ENCODE measurements at places on chromosomes 6 and 20. TPM values are rescaled to one million over a fixed set of nuclear protein-coding genes. Genes with fewer than 3 reads are reported as not detected.

- no peak for DNase-seq
- no peak overlapping the region for H3K27ac ChIP-seq
- no peaks in the 10 kb centered on the region for H3K27me3 ChIP-seq
- H3K4me1 ChIP-seq: no peaks in the 10 kb centered on the region
- no peak overlapping the region for H3K4me3 ChIP-seq
Observed at GRCh38 chr20:22623211-22623610, 38.8 kb upstream of the FOXA2 start.

GRCh38 chr6:154937306-154938220 lies 57.6 kb upstream of the TIAM2 start:
- no peak for DNase-seq
- no peaks in the 10 kb centered on the region for H3K36me3 ChIP-seq
- no peaks in the 10 kb centered on the region for H3K27me3 ChIP-seq
- no peak overlapping the region for H3K4me3 ChIP-seq
- peaks cover 17% of the 10 kb centered on the region for H3K4me1 ChIP-seq

GRCh38 chr20:55437798-55438415 lies 567.4 kb downstream of the CBLN4 start:
- DNase-seq: no peak
- no peaks in the 10 kb centered on the region for H3K27me3 ChIP-seq
- H3K4me3 ChIP-seq: no peak overlapping the region
- no peak overlapping the region for H3K27ac ChIP-seq
- no peaks in the 10 kb centered on the region for H3K36me3 ChIP-seq
- no peaks in the 10 kb centered on the region for H3K4me1 ChIP-seq

- H3K36me3 ChIP-seq: no peaks in the 10 kb centered on the region
- H3K27ac ChIP-seq: no peak overlapping the region
- H3K27me3 ChIP-seq: no peaks in the 10 kb centered on the region
Observed at GRCh38 chr20:11144114-11144950, 470.5 kb upstream of the JAG1 start.

DNA sequence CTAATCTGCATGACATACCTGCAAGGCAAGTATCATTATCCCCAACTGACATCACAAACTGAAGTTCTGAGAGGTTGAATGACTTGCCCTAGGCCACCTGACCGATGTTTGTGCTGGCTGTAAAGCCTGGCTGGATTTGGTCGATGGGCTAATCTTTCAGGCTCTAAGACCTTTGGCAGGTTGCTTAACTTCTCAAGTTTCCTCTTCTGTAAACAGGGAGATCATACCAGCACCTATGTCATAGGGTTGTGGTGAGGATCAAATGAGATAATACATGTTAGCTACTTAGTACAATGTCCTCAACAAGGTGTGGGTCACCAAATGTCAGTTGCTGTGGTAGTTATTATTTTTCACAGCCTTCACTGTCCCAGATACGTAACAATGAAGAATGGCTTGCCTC lies 14.2 kb downstream of the ANKRD66 start:
- no peak overlapping the region for H3K27ac ChIP-seq
- no peaks in the 10 kb centered on the region for H3K36me3 ChIP-seq
- no peak overlapping the region for H3K4me3 ChIP-seq
- H3K27me3 ChIP-seq: no peaks in the 10 kb centered on the region

DNA sequence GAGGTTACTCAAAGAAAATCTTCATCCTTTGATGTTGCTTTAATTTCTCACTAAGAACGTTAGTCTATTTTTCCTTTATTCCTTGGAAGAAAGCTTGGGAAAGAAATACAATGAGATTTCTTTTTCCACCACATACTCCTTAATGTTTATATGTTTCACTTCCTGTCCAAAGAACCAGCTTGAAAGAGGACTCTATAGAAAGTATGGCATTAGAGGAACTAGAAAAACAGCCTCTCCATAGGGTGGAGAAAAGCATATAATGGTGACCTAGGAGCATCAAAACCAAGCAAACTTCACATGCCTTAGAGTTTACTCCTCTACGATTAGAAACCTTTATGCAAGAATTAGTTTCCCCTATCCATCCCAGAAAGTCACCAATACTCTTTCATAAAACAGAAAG lies 131.1 kb downstream of the OPRM1 start:
- no peaks in the 10 kb centered on the region for H3K4me1 ChIP-seq
- DNase-seq: no peak
- no peaks in the 10 kb centered on the region for H3K27me3 ChIP-seq
- H3K27ac ChIP-seq: no peak overlapping the region

GRCh38 chr6:6663421-6664135 lies 75.1 kb downstream of the LY86 start:
- DNase-seq: no peak
- no peak overlapping the region for H3K27ac ChIP-seq
- no peak overlapping the region for H3K4me3 ChIP-seq
- H3K36me3 ChIP-seq: no peaks in the 10 kb centered on the region

GRCh38 chr6:9332241-9332780 lies 897.0 kb upstream of the SLC35B3 start:
- H3K4me3 ChIP-seq: no peak overlapping the region
- H3K27me3 ChIP-seq: no peaks in the 10 kb centered on the region
- no peaks in the 10 kb centered on the region for H3K36me3 ChIP-seq
- no peak overlapping the region for H3K27ac ChIP-seq

DNA sequence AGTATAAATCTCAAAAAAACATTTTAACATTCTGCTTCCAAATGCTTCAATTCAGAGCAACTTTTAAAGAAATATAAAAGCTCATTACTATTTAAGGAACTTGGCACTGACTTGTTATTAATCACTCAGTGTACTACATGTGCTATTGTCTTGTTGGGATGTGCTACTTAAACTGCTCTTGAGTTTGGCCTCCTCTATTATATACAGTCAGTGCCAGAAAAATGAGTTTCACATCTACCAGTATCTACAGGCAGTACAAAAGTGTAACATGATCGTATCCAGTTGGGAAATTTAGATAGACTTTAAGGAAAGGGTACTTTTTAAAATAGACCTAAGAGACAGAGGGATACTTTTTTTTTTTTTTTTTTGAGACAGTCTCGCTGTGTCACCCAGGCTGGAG lies 627.3 kb upstream of the SLC35B3 start:
- H3K27me3 ChIP-seq: no peaks in the 10 kb centered on the region
- DNase-seq: no peak
- no peaks in the 10 kb centered on the region for H3K4me1 ChIP-seq

DNA sequence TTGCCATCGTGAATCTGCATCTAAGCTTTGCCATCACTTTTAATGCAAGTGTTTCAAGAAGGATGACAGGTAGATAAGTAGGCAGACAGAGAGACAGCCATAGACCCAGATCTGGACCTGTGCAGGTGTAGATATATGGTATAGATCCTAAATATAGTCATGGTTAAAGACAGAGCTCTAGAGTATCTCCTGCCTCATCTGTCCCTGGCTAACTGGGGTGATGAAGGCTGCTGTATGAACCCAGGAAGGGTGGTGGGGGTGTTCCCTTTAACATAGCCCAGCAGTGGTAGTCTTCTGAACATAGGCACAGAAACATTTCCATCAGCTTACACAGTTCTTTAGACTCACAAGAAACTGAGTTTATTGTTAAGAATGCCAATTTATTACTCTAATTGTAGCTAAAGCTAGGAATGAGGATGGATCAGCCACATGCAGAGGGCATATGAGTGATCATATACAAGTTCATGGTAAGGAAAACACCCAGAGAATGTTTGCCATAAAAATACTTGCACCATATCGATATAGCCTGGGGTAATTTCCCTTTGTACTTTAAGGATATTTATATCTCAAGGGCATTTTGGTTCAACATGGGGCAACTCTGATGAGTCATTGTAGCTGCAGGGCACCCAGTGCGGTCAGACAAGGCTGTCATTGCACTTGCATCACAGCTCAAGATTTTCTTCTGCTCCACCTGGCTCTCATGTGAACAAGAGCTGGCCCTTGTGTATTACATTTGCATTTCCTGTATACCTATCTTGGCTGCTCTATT lies 587.2 kb downstream of the EPM2A start:
- peaks cover 6% of the 10 kb centered on the region for H3K4me1 ChIP-seq
- DNase-seq: peak; percentile 70
- no peaks in the 10 kb centered on the region for H3K36me3 ChIP-seq
- H3K27me3 ChIP-seq: no peaks in the 10 kb centered on the region
- no peak overlapping the region for H3K4me3 ChIP-seq

DNA sequence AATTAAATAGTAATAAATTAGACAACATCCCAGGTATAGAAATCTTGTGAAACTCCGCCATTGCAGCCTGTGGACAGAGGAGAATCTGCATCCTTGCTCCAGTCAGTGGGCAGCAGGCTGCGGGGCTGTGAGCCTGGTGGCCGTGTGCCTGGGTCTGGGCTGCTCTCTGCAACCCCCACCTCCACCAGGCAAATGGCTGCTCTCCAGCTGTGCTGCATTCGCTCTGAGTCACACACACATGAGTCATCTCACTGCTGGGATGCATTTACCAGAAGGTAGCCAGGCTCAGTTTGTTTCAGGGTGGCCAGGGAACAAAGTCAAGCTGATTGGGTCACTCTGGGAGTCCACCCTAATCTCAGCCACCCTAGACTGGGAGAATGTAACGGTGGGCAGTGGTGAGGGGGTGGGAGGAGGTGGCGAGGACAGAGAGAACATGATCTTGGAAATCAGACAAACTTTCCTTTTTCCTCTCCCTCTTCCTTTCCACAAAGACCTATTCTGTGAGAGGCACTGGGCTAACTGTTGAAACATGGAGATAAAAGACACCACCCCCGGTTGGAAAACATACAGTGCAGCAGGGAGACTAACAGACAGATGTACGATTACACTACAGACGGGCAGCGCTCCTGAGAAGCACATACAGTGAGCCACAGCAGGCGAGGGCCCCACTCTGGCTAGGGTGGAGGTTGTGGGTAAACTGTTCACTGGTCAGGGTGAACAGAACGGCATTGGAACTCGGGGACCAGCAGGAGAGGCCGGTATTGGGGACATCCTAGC lies 59.2 kb downstream of the TRAM2 start:
- H3K4me3 ChIP-seq: no peak overlapping the region
- no peaks in the 10 kb centered on the region for H3K27me3 ChIP-seq
- H3K4me1 ChIP-seq: peaks cover 45% of the 10 kb centered on the region
- H3K27ac ChIP-seq: peak overlapping the region; percentile 95
- peak; percentile 89 for DNase-seq

- H3K36me3 ChIP-seq: no peaks in the 10 kb centered on the region
- H3K27ac ChIP-seq: no peak overlapping the region
- no peaks in the 10 kb centered on the region for H3K27me3 ChIP-seq
- H3K4me3 ChIP-seq: no peak overlapping the region
Observed at GRCh38 chr6:126307849-126308248, 32.1 kb upstream of the CENPW start.

DNA sequence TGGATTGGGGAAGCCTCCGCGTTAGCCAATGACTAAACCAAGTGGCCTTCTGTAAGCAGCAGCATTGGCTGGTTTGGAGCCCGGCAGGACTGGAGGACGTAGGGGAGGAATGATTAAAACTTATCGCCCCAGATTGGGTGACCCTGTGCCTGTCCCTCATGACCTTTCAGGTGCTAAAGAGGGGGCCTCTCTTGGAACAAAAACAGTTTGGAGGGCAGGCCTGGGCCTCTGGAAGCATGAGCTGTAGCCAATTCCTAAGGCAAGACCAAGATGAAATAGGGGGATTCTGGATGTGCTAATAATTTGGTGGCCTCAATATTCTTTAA lies 1.4 kb downstream of the GMPR start:
- H3K27ac ChIP-seq: no peak overlapping the region
- no peaks in the 10 kb centered on the region for H3K27me3 ChIP-seq
- H3K4me1 ChIP-seq: peaks cover 13% of the 10 kb centered on the region
- no peak for DNase-seq

DNA sequence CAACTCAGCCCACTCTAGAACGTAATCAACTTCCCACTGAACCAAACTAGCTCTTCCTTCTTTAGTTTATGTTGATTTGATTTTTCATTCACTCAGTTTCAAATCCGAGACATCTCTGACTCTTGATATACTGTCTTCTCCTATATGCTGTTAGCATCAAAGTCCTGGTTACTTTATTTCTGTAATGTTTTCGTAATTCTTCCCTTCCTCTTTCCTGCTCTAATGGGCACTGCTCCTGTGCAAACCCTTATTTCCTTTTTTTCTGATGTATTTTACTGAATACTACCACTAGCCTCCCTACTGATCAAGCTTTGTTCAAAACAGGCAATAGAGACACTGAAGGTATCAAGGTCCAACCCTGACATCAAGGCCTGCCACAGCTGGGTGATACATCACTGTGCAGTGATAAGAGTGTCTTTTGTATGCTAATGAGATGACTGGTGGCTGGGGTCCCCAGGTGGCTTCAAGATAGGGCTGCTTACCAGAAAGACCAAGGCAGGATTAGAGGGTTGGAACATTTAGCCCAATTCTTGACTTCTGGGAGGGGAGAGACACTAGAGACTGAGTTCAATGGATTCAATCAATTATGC lies 95.2 kb downstream of the KIF13A start:
- no peak overlapping the region for H3K27ac ChIP-seq
- DNase-seq: no peak
- no peak overlapping the region for H3K4me3 ChIP-seq
- no peaks in the 10 kb centered on the region for H3K27me3 ChIP-seq

DNA sequence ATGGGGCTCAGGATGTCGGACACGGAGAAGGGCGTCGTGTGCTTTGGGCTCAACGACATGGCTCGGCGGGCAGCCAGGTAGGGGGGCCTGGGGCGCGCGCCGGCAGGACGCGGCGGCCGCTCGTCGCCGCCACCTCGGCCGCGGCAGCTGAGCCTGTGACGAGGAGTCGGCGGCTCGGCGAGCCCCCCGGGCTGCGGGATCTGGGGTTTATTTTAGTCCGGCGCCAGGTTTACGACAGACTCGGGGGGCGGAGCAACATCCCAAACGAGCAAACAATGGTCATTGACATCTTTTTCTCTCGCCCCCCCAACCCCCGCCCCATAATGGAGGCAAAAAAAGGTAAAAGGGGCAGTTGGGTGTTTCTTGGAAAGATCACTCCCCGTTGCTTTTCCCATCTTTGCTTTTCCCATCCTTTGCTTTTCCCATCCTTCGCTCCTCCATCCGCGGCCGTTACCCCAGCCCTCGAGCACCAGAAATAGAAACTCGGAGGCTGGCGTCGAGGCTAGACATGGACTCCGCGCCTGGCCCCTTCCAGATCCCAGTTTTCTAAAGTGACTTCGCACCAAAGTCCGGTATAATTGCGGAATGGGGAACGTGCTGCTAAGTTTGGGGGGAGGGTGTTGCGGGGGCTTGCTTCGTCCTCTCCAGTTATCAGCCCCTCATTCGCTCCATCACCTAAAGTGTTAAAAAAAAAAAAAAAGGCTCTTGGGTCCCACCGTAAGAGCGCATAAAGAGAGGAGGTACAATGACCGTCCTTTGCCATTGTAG lies at the start of gene NKX2-4:
NKX2-4 (minus strand) TSS at position 186 of the 768 bp plus-strand sequence; CDS start at position 59, 127 bp downstream.
- DNase-seq: peak; percentile 12
- no peaks in the 10 kb centered on the region for H3K36me3 ChIP-seq
- no peak within 1 kb of the TSS for H3K4me3 ChIP-seq
- H3K4me1 ChIP-seq: peaks cover 5% of the 10 kb centered on the region
- H3K27me3 ChIP-seq: peaks cover 98% of the 10 kb centered on the region

GRCh38 chr6:11828262-11828870 lies 49.8 kb upstream of the ADTRP start:
- no peak overlapping the region for H3K4me3 ChIP-seq
- H3K36me3 ChIP-seq: no peaks in the 10 kb centered on the region
- H3K27me3 ChIP-seq: no peaks in the 10 kb centered on the region
- no peak for DNase-seq
- no peak overlapping the region for H3K27ac ChIP-seq

GRCh38 chr20:24957326-24958016 lies 8.4 kb downstream of the CST7 start:
- H3K4me3 ChIP-seq: no peak overlapping the region
- H3K27me3 ChIP-seq: no peaks in the 10 kb centered on the region
- H3K4me1 ChIP-seq: no peaks in the 10 kb centered on the region
- H3K27ac ChIP-seq: no peak overlapping the region
- DNase-seq: no peak

Gene KHDRBS2
- 12.4 TPM for total RNA-seq

Gene MYL9
- 31.8 TPM for total RNA-seq

Gene SLC26A8
- total RNA-seq: not detected

Gene DOK5
- 7.0 TPM for total RNA-seq

Gene C6orf141
- total RNA-seq: 2.9 TPM

Gene PROKR2
- not detected for total RNA-seq
